AG08395 (cell line): ENCODE measurements at places on chromosomes 12 and 14.

DNA sequence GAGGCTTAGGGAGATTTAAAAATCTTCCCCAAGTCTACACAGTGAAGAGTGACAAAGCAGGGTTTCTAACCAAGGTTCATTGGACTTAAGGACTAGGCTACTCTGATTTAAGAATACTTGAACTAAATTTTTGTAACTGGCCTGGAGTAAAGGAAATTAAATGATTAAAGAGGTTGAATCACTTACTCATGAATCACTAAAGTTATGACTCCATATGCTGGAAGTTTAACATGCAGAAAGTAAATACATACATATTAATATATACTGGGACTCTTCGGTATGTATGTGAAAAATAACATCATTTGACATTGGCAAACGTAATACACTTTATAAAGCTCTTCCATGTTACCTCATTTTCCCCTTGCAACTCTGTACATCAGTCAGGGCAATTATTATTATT is 322.9 kb downstream of the KCNH5 start:
- DNase-seq: no peak

GRCh38 chr14:67239582-67239981 is 1.7 kb upstream of the PALS1 start:
- no peak for DNase-seq

DNA sequence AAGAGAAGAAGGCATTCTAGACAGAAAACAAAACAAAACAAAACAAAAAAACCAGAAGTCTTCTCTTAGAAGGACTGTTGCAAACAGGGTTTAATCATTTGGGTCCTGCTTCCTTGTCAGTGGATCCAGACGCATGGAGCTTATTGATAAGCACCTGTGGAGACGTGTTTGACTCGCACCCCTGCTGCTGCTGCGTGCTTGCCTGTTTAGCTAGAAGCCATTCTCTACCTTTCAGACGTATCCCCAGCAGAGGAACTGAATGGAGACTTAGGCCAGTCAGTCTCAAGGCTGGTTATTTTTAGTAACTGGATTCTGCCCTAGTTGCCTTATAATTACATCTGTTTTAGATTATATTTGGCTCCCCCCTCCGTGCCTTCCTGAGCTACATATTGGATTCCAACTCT is 186.1 kb upstream of the EEA1 start:
- DNase-seq: peak; percentile 67

- DNase-seq: no peak
Measured at GRCh38 chr14:102075155-102075554, 11.7 kb downstream of the HSP90AA1 start.

GRCh38 chr12:51185171-51185717 is 12.3 kb upstream of the TFCP2 start:
- DNase-seq: no peak
